T-helper 1 cell (primary cell): ENCODE measurements at places on chromosomes 7 and 10.

- no peak for DNase-seq
Measured at GRCh38 chr10:101789686-101790085, 6.4 kb upstream of the NPM3 start.

- DNase-seq: peak; percentile 31
Measured at GRCh38 chr7:104231054-104232046, 23.5 kb upstream of the ORC5 start.

DNA sequence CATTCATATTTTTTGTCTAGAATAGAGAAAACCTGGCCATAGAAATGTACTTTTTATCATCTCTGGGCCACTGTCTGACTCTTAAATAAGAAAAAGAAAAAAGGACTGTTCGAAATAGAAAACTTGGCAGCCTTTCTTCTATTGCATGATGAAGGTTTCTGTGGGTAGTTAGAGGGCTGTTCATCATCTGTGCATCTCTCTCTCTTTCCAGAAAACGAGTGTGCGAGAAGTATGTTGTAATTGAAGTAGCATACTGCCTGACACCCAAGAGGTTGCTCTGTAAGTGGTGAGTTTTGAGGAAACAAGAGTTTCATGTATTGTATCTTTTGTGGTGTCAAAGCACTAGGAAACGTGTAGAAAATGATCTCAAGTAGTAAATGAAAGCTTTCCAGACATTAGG, 343.2 kb upstream of the TMEM229A start:
- DNase-seq: no peak

GRCh38 chr7:124781418-124781817, 15.8 kb upstream of the GPR37 start:
- no peak for DNase-seq

DNA sequence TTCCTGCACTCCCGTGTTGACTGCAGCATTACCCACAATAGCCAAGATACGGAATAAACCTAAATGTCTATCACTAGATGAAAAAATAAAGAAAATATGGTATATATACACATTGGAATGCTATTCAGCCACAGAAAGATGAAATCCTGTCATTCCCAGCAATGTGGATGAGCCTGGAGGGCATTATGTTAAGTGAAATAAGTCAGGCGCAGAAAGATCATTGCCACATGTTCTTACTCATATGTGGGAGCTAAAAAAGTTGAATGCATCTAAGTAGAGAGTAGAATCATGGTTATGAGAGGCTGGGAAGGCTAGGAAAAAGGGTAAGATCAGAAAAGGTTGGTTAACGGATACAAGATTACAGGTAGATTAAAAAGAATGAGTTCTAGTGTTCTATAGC, 219.1 kb upstream of the MKI67 start:
- DNase-seq: no peak

DNA sequence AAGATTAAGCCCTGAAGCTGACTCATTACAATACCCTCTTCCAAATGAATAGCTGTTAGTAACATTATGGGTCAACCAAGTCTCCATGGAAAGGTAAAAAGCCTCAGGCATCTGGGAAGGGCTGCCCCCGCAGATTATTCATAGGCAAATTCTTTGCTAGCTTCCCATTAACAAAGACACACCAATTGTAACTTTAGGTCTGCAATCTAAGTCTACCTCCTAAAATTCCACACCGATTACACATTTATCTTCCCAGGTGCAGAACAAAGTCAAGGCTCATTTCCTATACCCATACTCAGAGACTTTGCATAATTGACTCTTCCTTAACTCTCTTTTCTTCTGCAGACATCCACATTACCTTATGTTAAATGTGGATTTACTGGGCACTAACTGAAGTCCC, 826.3 kb upstream of the MBL2 start:
- no peak for DNase-seq

- no peak for DNase-seq
Measured at GRCh38 chr7:15839416-15840100, 153.1 kb upstream of the MEOX2 start.

DNA sequence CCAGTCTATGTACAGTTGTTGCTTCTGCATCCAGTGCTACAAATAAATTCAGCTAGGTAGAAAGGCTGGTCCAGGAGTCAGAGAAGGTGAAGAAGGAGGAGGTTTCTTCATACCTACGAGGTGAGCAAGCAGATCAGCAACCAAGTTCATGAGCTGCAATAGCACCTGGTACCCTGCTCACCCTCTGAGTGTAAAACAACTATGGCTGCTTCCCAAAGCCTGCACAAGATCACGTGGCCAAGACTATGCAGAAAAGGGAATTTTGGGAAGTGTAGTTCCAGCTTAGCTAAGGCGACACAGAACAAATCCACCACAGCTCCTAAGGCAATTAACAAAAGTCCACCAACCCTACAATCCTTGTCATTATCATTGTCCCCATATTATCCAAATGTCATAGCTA, 95.9 kb upstream of the AUTS2 start:
- no peak for DNase-seq

DNA sequence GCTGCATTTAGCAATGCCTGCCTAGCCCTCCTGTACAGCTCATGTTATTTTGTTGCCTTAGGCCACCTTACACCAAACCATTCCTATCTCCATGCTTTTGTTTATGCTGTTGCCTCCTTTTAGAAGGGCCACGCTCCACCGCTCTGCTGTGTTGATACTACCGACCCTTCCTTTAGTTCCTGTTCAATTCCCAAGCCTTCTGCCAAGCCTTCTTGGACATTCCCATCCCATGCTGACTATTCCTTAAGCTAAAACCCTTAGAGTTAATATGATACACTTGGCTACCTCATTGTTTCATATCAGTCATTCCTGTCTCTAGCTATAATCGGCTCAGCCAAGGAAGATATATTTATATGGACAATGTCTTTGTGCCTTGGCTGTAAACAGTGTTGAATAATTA, 705.5 kb downstream of the LRMDA start:
- DNase-seq: no peak

- no peak for DNase-seq
Measured at GRCh38 chr7:97022491-97023306, 1.9 kb downstream of the DLX5 start.

DNA sequence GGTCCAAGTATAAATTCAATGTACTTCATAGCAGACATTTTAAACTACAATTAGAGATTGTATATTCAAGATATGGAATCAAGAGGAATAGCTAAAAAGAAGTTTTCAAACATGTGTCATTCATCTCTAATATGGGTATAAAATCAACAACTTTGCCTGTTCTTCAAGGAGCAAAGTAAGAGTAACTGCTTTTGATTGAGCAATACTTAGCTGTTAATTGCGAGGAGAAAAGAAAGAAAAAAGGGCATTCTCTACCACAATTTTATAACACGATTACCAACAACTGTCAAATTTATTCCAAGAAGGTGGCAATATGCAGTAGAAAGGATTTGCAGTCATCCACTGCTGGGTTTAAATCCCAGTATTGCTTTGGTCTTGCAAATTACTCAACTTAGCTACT, 146.3 kb upstream of the PTN start:
- DNase-seq: no peak

- no peak for DNase-seq
Measured at GRCh38 chr10:46318799-46319198, 32.0 kb downstream of the ANTXRL start.

DNA sequence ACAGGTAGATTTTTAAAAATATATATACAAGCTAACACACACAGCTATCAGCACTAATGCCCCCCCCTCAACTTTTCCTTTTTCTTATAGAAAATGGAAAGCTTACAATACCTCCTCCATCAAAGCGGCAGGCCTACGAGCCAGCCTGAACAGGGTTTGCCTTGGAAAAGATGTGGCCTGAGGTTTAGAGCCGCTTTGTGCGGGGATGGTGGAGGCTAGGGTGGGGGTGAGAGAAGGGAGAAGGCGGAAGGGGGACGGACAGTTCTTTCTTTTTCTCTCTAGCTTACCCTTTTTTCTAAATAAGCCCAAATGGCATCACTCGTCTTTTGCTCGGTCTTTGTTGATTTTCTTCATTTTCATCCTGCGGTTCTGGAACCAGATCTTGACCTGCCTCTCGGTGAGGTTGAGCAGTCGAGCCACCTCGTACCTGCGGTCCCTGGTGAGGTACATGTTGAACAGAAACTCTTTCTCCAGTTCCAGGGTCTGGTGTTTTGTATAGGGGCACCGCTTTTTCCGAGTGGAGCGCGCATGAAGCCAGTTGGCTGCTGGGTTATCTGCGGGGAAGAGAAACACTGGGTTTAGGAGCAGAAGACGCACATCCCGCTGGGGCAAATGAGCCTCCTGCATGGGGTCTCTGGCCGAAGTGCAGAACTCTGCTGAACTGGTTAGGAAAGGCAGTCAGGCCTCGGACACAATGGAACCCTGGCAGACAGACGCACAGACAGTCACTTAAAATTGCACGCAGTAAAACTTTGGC, 1.9 kb downstream of the HOXA9 start:
- no peak for DNase-seq

GRCh38 chr10:19628767-19629560, 187.3 kb upstream of the PLXDC2 start:
- DNase-seq: no peak

GRCh38 chr7:51046103-51046466, 263.4 kb upstream of the GRB10 start:
- no peak for DNase-seq

- DNase-seq: no peak
Measured at GRCh38 chr7:73921623-73922528, 60.9 kb downstream of the TMEM270 start.

DNA sequence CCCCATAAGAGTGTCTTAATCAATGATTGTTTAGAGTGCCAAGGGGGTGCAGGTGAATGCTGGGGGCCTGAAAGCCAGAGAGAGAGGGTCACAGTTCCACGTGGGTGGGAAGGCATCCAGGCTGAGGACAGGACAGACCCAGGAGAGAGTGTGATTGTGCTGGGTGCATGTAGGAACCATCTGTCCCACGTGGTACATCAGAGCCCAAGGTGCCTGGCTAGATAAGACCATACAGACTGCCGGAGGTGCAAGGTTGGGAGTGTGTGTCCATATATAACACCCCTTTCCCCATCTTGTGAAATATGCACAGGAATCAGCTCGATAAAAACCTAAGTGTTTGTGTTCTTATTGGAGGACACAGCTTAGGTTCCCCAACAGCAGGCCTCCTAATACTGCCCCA, 85.5 kb downstream of the WIPF3 start:
- DNase-seq: no peak

GRCh38 chr10:54691331-54691730, 109.7 kb downstream of the PCDH15 start:
- no peak for DNase-seq

GRCh38 chr7:98354511-98355249, 46.2 kb downstream of the BAIAP2L1 start:
- no peak for DNase-seq

GRCh38 chr7:28804990-28805389, 153.1 kb downstream of the TRIL start:
- no peak for DNase-seq

- DNase-seq: no peak
Measured at GRCh38 chr7:151673216-151673615, 153.5 kb upstream of the RHEB start.

DNA sequence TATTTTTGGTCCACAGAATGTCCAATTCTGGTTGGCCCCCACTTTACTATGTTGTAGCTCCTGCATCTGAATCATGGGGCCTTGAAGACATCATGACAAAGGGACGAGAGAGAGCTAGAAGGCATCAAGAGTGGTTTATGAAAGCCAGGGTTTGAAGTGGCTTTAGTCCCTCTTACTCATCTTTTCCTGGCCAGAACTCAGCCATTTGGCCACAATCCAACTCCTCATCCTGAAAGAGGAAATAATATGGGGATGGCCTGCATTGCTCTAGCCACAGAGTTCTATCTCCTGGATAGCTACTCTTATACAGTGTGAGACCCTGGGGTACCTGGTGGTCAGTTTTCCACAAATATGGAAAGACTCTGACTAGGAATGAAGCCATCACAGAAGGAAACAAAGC, 418.9 kb downstream of the XPNPEP1 start:
- DNase-seq: no peak

DNA sequence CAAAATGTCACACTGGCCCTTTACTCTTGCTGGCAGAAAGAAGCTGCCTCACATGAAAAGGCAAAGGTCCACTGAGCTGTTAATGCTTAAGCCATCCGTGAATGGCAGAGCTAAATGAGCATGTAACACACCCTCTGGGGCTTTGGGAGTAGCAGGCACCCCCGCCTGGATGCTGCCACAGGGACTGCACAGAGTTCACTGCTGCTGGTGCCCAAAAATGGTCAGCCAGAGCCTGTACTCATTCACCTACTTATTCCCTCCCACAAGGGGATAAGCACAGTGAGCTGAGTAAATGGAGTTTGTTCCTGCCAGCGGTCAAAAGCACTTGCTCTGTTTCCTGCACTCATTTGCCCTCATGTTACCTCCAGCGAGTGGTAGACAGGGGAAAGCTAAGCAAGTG, 374.0 kb upstream of the STEAP1 start:
- DNase-seq: no peak
